ENCODE measurements at places on chromosomes 1 and 21.

DNA sequence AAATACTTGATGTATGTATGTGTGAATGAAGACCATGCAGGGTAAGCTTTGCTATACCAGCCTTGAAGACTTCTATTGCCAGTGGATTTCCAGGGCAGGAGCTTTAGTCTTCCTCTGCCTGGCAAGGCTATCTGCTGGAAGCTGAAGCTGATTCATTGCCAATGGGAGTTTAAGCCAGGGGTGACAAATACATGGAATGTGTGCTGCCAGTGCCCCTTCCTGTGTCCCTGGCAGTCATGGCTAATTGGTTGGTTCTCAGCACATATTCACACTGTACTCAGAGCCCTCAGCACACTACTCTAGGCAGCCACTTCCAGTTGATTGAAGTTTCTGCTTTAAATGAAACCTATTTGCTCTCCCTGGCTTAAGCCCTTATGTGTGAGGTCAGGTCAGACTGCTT, 1.5 kb downstream of the ZSCAN20 start:
- no peak for DNase-seq

- DNase-seq: peak; percentile 54
Measured at GRCh38 chr1:40450495-40451237, 390 bp downstream of the ZFP69B start.

- DNase-seq: no peak
Measured at GRCh38 chr1:229857585-229857984, 209.5 kb upstream of the GALNT2 start.

- no peak for DNase-seq
Measured at GRCh38 chr21:45618287-45618686, 25.2 kb upstream of the PCBP3 start.

- no peak for DNase-seq
Measured at GRCh38 chr1:236480758-236481436, 42.9 kb upstream of the LGALS8 start.

DNA sequence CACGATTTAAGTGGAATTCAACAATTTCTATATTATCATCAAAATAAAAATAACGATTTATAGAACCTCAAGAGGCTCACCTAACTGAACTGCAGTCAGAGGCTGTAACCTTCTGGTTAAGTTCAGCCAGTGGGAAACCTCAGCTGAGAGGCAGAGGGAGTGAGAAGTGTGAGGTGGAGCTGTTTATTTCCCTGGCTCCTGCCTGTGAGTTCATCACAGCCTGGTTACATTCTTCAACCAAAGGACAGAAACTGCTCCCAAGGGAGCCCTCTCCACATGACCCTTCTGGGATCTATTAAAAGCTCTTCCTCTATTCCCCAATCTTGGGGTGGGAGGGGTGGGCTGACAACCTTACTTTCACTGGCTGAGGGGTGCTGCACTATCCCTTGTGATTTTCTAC, 22.2 kb downstream of the DYNLT5 start:
- DNase-seq: no peak

GRCh38 chr1:229836324-229836723, 210.3 kb downstream of the URB2 start:
- DNase-seq: no peak

DNA sequence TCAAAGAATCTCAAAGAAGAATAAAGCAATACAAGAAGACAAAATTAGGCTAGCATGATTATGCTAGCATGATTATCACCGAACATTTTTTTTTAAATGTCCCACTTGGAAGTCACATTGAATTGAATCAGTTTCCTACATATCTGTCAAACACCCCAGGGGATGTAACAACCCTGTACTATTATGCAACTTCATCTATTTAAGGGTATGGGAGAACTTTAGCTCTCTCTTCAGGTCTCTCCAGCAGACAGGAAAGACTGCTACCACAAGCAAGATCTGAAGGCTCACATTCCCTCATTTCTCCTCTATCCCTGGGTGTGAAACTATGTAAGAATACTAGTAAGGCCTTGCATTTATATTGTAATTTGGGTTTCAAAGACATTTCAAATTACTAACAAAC, 52.8 kb downstream of the EDEM3 start:
- no peak for DNase-seq

- DNase-seq: no peak
Measured at GRCh38 chr1:231613419-231614349, 12.9 kb upstream of the DISC1 start.

GRCh38 chr1:108592030-108592759, 32.3 kb downstream of the EEIG2 start:
- DNase-seq: no peak

DNA sequence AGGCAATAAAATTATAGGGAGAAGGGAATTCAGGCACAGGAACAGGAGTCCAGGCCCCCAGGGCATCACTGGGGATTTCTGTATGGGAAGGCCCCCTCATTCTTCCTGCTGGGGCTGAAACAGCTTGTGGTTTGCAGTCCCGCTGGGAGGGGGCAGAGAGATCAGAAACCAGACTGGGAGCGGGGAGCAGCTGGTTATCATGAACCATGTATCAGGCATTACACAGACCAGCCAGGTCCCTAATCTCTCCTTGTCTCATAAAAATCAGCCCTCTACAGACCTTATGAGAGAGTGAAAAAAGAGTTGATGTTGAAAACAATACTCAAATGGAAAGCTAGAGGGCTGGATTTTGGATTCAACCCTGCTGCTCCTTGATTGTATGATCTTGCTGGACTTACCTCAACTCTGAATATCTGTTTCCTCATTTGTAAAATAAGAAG, 93.4 kb upstream of the F3 start:
- DNase-seq: peak; percentile 94

DNA sequence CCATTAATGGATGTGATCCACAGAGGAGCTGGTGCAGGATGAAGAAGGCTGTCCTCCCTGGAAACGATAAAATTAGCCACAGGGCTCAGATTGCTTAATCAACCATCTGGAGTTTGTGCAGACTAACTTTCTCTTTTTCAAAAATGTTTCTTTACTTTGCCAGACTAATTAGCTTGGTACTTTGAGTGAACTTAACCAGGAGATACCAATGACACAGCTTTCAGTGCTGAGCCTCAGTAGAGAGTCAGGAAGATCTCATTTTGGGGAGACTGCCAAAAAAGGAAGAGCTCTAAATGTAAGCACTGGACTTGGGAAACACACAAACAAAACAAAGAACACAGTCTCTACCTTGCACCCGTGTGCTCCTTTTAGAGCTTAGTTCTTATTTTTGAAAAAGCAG, 248.1 kb upstream of the DEPDC1 start:
- no peak for DNase-seq

- no peak for DNase-seq
Measured at GRCh38 chr1:30714025-30714424, 9.4 kb downstream of the MATN1 start.

DNA sequence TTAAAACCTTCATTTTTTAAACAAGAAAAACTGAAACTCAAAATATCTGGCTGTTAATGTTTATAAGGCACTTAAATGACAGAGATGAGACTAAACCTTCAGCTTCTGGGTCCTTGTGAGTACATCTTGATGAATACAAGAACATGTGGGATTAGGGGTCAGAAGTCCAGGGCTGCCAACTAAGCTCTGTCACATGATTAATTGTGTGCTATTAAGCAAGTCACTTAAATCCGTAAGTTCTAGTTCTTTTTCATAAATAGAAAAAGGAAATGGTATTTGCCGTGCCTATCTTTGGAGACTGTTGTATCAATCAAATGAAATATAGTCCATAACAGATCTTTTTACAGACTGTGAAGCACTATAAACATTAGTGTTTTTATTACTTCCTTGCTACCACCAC, 43.2 kb upstream of the KCTD3 start:
- DNase-seq: no peak

DNA sequence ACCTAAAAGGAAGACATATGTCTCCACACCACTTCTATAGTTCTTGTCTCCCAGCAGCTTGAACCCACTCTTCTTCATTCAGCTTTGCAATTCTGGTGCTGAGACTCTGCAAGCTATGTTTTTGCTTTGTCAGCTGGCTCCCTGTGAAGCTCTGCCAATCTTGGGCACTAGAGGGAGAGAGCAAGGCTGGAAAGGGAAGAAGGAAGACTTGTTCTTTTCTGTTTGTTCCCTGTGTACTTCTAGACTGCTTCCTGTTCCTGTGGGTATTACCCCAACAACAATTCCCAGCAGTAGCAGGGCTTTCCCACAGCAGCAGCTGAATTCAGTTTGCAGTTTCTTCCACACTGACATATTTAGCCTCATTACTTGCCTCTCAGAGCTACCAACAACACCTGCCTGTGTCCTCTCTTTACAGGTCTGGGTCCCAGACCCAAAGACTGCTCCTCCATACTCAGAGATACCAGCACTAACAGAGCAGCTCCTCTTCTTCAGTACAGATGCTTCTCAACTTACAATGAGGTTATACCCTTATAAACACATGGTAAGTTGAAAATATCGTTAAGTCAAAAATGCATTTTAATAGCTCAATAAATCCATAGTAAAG, 275.2 kb upstream of the NEGR1 start:
- no peak for DNase-seq

- no peak for DNase-seq
Measured at GRCh38 chr1:67227196-67227595, 60.9 kb downstream of the IL23R start.

DNA sequence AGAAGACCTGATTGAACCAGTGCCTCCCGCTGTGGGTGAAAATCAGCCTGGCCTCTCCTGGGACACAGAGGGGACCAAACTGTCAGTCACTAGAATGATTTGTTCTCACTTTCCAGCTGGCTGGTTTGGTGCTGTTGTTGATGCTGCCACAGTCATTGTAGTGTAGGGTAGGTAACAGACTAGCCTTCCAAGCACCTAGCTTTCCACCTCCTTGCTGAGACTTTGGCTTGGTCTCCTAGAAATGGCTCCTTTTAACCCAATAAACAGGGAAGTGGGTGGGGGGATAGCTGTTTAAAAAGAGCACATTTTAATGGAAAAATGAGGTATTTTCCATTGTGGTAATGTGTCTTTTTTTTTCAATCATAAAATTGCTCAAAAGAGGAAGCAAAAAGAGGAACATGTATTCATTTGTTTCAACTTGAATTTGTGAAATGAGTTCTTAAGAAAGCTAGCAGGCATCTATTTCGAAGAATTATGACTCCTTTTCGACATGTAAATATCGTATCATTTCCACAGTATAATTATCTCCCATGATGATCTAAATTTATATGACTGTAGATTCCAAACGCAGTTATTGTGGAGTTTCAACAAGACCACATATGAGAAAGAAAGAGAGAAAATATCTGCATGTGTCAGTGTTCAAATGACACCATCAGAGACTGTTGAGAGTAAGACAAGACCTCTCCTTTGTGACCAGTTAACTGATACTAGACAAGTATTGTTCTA, 190.1 kb downstream of the HLX start:
- DNase-seq: peak; percentile 39
